HTR-8/SVneo (cell line): ENCODE measurements at places on chromosomes 5 and 9.

DNA sequence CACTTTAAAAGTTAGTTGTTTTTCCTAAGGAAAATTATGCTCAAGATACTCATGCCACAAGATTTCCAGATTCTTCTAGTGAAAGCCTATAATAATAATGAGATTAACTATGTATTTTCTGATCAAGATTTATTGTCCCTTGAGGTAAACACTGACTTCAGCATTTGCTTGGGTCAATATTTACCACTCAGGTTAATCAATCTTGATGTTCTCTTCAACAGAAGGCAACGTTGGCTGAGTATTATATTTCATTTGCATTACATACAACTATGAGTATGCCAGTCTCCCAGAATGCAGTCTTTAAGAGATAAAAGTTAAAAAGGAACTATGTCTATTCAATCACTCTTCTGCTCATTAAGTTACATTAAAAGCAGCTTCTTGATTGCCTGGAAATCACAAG lies 115.6 kb downstream of the GPR21 start:
- no peak for DNase-seq

- no peak for DNase-seq
Measured at GRCh38 chr9:96136992-96137670, 164.8 kb downstream of the HSD17B3 start.

GRCh38 chr9:109652112-109652511 lies 127.9 kb upstream of the PALM2AKAP2 start:
- no peak for DNase-seq

GRCh38 chr5:169385636-169386035 lies 84.7 kb upstream of the SLIT3 start:
- DNase-seq: no peak

DNA sequence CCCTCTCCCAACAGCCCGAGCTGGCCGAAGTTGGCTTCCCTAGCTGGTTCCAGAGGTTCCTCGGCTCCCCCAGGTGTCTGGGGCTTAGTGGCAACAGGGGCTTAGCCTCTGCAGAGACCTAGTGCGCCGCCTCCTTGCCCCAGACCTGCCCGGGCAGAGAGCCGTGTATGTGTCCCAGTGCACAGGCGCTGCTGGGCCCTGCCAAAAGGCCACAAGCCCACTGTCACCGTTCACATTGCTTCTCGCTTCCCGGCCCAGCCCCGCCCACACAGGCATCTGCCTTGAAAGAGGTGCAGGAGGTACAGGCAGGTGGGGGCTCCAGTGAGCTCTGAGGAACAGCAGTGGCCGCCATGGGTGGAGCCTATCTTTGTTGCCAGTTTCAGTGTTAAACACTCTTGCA lies 2.5 kb upstream of the CACFD1 start:
- DNase-seq: no peak

GRCh38 chr9:5418481-5418880 lies 19.2 kb downstream of the PLGRKT start:
- no peak for DNase-seq

- no peak for DNase-seq
Measured at GRCh38 chr5:6378766-6379103, 388 bp upstream of the MED10 start.

DNA sequence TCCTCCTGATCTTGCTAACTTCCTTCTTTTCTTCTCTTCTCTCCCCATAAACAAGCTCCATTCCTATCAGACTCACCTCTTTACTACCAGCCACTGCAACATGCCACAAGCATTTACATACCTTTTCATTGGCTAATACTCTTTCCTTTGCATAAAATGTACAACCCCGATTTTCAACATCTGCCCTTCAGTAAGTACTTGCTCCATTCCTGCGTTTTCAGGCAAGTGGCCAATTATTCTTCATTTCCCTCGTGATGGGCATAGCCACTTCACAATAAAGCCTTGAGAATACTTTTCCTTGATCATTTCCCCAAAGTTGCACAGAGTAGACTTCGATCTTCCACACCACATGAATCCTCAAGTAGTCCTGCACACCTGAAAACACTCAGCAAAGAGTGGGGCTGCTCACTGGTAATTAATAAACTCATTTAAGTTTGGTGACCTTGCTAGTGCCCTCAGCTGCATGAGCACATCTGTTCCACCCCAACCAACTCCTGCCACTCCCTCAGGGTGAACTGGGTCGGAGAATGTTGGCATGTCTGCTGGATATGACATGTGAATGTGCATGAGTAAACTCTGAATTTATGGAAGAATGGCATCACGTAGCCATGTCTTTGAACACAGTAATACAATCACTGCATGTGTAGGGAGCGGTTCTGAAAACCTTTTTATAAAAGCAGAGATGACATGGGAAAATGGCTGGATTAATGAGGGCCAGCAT lies 535.8 kb downstream of the SEMA5A start:
- DNase-seq: no peak

DNA sequence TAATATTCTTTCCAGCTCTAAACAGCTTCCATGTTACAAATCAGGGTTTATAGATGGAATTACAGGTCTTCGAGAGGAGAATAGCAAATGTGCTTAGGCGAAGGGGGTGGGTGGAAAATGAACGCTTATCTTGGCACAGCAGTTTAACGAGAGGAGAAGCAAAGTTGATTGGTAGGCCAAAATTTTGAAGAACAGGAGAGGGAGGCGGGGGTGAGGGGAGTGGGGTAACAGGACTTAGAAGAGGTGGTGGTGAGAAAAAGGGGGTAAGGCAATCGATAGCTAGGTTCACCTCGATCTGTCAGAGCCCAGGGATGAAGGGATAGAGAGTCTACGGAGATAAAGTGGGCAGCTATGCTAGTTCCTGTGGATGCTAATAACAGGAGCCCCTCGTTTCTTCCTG lies 764 bp downstream of the ANKRA2 start:
- no peak for DNase-seq

DNA sequence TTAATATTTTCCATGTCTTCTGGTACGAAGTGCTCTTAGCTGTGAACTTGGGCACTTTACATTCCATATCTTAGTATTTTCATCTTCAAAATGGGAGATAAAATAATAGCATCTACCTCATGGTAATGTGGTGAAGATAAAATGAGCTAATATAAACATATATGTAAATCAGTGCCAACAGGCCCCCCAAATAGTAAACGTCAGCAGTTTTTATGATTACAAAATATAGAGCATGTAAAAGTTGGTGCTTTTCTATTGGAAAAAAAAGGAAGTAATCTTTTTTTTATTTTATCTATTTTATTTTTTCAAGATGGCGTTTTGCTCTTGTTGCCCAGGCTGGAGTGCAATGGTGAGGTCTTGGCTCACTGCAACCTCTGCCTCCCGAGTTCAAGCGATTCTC lies 291.1 kb upstream of the PRDM9 start:
- no peak for DNase-seq
